ENCODE measurements at places on chromosomes 12 and 14.
A peak's percentile ranks its signal among the peaks of the same experiment; 100 is the strongest.

- no peak for DNase-seq
Measured at GRCh38 chr12:94516985-94517384, 57.3 kb upstream of the CEP83 start.

DNA sequence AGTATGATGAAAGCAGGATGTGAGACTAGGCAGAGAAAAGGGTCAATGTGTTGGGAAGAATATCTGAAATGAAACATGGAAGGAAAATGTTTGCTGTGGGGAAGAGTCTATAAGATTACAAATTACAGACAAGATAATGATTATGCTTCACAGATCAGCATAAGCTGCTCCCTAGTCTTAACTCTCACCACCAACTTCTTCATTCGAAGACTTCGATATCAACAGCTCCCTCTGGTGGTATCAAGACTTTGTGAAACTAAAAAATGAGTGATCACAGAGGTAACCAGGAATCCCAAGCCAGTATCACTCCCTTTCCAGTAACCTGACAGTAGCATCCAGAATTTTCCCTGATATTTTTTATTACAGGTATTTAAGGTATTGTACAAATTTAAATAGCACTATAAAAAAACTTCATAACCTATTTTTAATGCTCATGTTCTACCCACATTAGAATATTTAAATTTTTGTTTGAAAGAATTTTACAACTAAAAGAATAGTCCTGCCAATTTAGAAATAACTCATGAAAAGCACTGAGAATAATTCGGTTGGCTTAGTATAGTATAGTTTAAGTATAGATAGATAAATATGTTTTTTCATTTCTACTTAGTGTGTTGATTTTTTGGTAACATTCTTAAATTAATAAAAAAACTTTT is 84.4 kb downstream of the C2CD5 start:
- peak; percentile 18 for DNase-seq

- peak; percentile 70 for DNase-seq
Measured at GRCh38 chr14:100383727-100384158, 60.6 kb downstream of the SLC25A47 start.

GRCh38 chr12:11753150-11753499 is 103.7 kb downstream of the ETV6 start:
- no peak for DNase-seq

GRCh38 chr12:67929384-67929772 is 59.9 kb upstream of the IFNG-AS1 start:
- DNase-seq = no peak

GRCh38 chr12:79351251-79351650 is 339.5 kb downstream of the PAWR start:
- no peak for DNase-seq

DNA sequence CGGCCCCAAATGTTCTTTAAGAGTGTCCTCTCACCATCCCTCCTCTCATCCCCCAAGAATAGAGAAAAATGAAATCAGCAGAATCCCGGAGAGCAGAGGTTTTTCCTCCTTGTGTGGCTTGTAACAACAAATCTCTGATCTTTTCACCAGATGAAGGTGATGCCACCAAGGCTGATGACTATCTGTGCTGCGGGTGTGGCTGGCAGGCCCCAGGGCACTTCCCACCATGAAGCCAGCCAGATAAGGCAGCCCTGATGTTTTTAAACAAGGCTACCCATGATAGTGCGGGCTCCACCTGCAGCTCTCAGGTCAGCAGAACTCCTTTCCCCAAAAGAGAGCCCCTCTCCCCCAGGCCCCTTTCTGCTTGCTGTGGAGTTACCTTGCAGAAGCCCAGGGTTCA is 58.0 kb upstream of the PARP11 start:
- no peak for DNase-seq

- DNase-seq = no peak
Measured at GRCh38 chr14:93059917-93060545, 55.7 kb downstream of the ITPK1 start.

DNA sequence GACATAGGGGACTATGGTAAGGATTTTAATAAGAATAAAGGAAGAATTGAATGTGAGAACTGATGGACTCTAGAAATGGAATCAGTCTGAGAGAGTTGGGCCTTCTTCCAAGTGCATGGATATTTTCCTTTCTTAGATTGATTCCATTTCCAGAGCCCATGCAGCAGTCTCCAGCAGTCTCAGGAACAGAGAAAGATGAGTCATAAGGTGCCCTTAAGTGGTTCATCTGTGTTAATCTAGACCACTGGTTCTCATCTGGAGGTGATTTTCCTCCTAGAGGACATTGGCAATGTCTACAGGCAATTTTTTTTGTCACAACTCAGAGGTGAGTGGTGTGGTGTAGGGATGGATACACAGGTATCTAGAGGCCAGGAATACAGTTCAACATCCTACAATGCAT is 25.9 kb downstream of the TRIM9 start:
- DNase-seq = no peak

- DNase-seq = no peak
Measured at GRCh38 chr12:106736051-106736957, 38.2 kb upstream of the RIC8B start.

All from muscle of back (tissue), 13 donors.